ENCODE measurements at places on chromosomes 13 and 19.

GRCh38 chr19:46759206-46759605 is 13.0 kb upstream of the STRN4 start:
- DNase-seq, result no peak

DNA sequence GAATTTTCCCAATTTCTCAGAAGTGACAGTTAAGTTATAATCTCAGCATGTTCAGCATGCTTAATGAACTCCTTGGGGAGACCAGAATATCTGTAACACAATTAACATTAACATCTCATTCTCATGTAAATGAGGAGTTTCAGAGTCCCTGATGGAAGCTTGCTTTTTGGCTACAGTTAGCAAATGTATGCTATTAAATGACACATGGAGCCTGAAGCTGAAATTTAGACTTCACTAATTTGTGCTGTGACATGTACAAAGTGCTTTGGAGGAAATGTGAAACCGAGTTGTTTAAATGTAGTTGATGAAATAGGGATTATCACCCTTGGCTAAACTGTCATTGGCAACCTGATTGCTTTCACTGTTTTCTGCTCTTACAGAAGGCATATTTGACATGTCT is 2265.1 kb upstream of the PCDH20 start:
- DNase-seq, result no peak

- no peak for DNase-seq
Measured at GRCh38 chr13:57531256-57531655, 100.3 kb upstream of the PCDH17 start.

GRCh38 chr13:113097651-113098050 is 7.9 kb upstream of the F7 start:
- no peak for DNase-seq

GRCh38 chr13:94335761-94336526 is 143.5 kb downstream of the DCT start:
- no peak for DNase-seq

- peak; percentile 55 for DNase-seq
Measured at GRCh38 chr19:32041681-32042292, 303.6 kb upstream of the ZNF507 start.

- DNase-seq, result no peak
Measured at GRCh38 chr19:50553134-50553703, 15.0 kb downstream of the LRRC4B start.

DNA sequence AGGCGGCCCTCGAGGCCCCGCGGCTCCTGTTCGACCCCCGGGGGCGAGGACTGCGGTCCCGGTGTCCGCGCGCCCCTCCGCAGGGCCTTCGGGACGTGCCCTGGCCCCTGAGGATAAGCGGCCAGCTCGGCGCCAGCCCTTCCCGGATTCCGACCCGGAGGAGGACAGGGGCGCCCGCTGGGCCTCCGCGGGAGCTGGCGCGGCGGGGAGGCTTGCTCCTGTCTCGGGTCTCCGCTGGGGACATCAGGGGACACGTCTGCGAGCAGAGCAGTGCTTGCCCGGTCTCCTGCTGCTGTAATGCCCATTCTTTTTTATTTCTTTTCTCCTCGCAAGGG is 829 bp downstream of the B3GLCT start:
- DNase-seq, result peak; percentile 42

GRCh38 chr13:39688699-39689405 is 33.4 kb downstream of the COG6 start:
- DNase-seq, result no peak

- no peak for DNase-seq
Measured at GRCh38 chr13:49020940-49021553, 45.3 kb downstream of the FNDC3A start.

- no peak for DNase-seq
Measured at GRCh38 chr19:51571599-51571998, 516 bp downstream of the ZNF175 start.

- no peak for DNase-seq
Measured at GRCh38 chr19:14315433-14315832, 65.8 kb upstream of the ADGRE5 start.

DNA sequence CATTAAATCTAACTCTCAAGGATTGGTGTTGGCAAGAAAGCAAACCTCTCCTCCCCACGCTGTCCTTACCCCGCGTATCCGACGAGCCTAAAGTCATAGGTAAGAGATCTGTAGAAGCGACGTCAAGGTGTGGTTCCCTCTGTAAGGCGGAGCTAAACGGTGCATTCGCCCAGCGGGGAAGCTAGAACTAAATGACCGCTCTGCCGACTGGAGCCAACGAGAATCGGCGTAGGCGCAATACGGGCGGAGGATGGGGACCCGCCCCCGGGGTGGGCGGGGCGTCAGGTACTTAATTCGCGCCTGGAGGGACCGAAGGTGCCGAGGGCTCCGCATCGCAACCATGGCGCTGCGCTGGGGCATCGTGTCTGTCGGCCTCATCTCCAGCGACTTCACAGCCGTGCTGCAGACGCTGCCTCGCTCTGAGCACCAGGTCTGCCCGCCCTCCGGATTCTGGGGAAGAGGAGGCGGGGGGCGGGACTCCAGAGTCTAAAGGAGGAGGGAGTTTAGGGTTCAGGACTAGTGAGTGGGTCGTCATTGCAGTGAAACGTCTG is at the start of gene DHDH:
Gene DHDH, plus strand, starts transcription at position 318 of the 551 bp plus-strand sequence. Its CDS starts 23 bp downstream, at position 341.
- DNase-seq, result peak; percentile 98

GRCh38 chr19:55423225-55424005 is 15.8 kb upstream of the UBE2S start:
- no peak for DNase-seq

- no peak for DNase-seq
Measured at GRCh38 chr19:13057744-13058143, 44.9 kb downstream of the LYL1 start.

DNA sequence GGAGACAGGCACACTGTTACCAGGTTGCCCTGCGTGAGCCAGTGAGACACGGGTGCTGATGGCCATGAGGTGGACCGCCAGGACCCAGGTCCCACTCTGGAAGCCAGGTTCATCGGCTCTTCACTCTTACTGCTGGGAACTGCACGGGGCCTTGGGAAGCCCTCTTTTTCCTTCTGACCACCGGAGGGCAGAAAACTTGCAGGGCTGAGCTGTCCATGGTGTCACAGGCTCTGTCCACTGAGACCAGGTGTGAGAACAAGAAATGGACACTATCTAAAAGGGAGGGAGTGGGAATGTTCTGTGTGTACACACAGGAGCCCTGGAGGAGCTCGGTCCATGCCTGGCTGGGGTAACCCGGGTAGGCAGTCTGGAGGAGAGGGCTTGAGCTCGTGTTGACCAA is 93.4 kb downstream of the UQCRFS1 start:
- peak; percentile 41 for DNase-seq

DNA sequence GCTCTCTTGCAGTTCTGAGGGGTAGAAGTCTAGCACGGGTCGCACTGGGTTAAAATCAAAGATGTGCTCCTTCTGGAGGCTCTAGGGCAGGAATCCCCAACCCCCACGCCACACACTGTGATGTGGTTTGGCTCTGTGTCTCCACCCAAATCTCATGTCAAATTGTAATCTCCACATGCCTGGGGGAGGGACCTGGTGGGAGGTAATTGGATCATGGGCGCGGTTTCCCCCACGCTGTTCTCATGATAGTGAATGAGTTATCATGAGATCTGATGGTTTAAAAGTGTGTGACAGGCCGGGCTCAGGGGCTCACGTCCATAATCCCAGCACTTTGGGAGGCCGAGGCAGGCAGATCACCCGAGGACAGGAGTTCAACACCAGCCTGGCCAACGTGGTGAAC is 26.6 kb upstream of the CALM3 start:
- DNase-seq, result no peak

DNA sequence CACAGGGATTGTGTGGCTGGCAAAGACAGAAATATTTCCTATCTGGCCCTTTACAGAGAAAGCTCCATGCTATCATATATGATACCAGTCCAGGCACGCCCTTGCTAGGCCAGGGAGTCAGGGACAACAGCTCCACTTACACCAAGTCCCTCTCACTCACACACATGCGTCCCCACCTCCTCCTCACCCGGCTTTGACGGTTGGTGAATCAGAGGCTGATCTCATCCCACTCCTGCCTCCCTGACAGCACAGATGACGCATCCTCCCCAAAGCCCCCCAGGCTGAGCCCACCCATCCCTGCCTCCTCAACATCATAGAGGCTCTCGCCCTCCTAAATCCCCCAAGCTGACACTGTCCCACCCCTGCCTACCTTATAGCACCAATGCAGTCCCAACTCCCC is 62.7 kb downstream of the F2RL3 start:
- DNase-seq, result no peak

GRCh38 chr13:74825152-74825937 is 656.6 kb downstream of the TBC1D4 start:
- DNase-seq, result no peak

- no peak for DNase-seq
Measured at GRCh38 chr13:96967248-96967745, 27.0 kb downstream of the OXGR1 start.

- no peak for DNase-seq
Measured at GRCh38 chr13:112772539-112772909, 82.7 kb downstream of the ATP11A start.

- no peak for DNase-seq
Measured at GRCh38 chr19:56919308-56919995, 78.9 kb upstream of the PEG3 start.

DNA sequence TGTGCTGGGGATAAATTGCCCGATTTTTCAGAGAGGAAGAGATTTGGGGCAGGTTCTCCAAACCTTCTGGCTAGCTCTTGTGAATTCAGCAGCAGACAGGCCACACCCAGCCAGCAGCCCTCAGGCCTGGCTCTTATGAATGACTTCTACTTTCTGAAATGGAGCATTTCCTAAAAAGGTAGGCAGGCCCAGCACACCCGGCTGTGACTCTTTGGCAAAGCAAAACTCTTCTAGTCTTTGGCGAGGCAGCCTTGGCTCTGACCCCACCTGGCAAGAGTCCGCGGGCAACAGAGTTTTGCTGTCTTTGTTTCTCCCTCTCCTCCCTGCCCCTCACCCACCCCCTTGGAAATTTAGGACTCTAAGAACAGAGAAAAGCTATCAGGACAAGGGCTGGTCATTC is 221.2 kb downstream of the ZNF536 start:
- DNase-seq, result no peak

DNA sequence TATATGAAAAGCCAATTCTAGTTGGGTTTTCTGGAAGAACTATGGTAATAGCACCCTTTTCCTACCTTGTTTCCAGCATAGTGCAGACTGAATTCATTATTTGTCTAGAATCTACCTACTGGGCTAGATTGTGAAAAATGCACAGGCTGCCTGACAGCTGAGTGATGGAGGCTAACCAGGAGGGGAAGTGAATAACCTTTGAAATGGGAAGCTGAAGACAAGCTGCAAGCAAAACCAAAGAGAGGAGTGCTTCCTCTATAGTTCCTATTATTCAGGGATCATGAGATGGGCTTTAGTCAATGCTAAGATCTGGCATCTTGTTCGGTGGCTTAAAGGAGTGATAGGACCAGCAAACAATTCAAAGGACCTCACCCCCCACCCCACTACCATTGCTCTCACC is 26.9 kb downstream of the MZT1 start:
- no peak for DNase-seq

DNA sequence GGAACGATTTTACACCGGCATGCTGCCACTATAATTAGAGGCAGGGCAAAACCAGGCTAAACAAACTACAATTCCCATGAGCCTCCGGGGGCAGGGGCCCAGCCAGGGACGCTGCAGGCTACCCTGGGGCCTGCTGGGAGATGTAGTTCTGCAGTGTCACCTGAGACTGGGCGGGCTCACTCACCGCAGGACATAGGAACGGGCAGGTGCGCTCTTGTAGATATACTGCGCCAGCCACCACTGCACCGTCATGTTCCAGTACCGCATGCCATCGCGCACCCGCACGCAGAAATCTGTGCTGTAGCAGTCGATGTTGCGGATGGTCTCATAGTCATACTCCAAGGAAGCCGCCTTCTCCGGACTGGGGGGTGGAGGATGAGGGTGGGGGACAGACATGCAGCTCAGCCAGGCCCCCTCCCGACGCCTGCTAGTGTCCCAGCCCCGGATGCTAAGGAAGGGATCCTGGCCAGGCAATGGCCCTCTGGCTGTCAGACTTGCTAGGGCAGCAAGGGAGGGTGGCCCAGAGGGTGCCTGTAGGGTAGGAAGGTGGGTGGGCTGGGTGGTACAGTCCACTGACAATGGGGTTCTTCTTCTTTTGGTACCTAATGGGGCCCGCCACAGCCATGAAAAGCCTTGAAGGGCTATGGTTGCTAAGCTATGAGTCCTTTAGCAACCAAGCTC is 5.8 kb upstream of the TMC4 start:
- peak; percentile 81 for DNase-seq

GRCh38 chr19:5603626-5604025 is 18.9 kb downstream of the SAFB2 start:
- no peak for DNase-seq

- no peak for DNase-seq
Measured at GRCh38 chr19:42468273-42468796, 25.6 kb upstream of the CXCL17 start.

DNA sequence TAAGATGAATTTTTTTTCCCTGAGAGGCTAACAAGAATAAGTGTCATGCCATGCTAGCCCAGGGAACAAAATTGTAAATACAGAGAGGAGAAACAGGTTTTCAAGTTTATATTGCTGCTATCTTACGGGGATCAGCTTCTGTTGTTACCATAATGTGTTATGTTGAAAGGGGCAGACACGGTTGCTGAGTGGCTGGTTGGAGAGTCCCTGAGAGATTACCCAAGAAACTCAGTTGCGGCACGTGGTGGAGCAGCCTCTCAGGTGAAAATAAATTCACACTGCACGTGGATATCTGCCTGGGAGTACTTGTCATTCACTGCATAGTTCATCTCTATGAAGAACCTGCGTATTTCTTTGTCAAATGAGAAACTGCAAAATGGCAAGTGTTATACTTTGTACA is 293.6 kb downstream of the TDRD3 start:
- no peak for DNase-seq

GRCh38 chr13:22062478-22063205 is 391.8 kb downstream of the FGF9 start:
- no peak for DNase-seq

DNA sequence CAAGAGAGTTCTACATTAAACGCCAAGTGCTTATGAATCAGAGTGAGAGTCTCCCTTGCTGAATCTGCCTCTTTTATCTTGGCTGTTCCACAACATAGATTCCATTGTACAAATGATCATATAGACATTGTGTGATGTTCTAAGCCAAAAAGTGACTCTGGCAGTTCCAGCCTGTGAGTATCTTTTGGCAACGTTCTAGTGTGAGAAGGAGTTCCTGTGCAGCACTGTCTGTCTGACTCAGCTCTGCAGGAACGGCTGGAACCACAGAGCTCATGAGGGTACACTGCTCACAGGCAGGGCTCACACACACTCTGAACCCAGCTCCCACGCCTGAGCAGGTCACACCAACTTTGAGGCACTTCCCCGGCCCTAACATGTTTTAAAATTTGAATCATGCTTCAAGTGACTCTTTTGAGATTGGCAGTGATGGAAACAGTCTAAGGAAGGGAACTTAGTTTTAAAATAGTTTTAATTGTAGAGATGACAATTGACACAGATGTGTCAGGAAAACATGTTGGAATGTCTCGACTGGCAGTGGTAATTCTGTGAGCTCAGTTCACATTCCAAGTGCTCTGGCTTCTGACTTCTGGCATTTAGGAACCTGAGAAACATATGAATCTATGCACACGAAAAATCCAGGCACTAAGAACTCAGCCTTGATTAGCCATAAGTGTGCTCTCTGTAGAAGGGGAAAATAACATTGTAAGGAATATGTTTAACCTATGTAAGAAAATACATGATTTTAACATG is 272.0 kb downstream of the UQCRFS1 start:
- no peak for DNase-seq

- no peak for DNase-seq
Measured at GRCh38 chr13:36131931-36132297, 732 bp upstream of the DCLK1 start.

- peak; percentile 14 for DNase-seq
Measured at GRCh38 chr13:95624020-95624419, 20.5 kb downstream of the DZIP1 start.

GRCh38 chr19:40668991-40669614 is 21.3 kb downstream of the NUMBL start:
- no peak for DNase-seq
